ENCODE measurements at places on chromosomes 2 and 18.

DNA sequence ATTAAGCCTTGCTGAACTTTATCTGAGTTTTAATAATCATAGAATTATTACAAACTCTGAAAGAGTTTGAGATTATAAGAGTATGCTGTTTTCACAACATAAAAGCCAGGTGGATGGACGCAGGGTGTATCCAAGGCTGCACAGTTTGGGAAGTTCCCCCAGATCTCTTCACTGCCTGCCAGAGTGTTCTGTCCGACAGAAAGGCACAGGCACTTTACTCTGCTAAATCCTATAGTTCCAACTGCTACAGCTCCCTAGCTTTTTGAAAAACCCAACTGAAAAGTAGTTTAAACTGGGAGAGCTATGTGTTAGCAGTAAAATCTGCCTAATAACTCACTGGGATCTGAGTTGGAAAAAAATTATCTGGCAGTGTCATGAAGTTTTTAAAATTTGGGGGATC lies 38.0 kb downstream of the MFSD6 start:
- no peak for DNase-seq

- DNase-seq, result no peak
Observed at GRCh38 chr2:55840460-55840859, 83.1 kb downstream of the EFEMP1 start.

- DNase-seq, result no peak
Observed at GRCh38 chr18:67285583-67285982, 230.9 kb downstream of the DSEL start.

DNA sequence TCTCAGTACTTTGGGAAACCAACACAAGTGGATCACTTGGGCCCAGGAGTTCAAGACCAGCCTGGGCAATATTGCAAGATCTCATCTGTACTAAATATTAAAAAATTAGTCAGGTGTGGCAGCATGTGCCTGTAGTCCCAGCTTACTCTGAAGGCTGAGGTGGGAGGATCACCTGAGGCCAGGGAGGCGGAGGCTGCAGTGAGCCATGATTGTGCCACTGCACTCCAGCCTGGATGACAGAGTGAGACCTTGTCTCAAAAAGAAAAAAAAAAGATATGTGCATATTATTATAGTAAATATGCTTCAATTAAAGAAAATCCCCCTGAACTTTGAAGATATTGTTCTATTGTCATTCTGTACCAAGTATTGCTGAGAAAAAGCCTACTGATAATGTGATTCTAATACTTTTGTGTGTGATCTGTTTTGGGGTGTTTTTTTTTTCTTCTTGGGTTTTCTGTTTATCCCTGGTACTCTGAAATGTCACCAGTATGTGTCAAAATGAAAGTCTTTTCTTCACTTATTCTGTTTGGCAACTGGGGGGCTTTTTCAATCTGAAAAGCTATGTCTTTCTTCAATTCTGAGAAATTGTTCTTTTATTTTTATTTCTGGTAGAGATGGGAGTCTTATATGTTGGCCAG lies 13.2 kb downstream of the NEURL3 start:
- DNase-seq, result peak; percentile 28

- no peak for DNase-seq
Observed at GRCh38 chr2:18927525-18928232, 338.3 kb upstream of the NT5C1B start.

- no peak for DNase-seq
Observed at GRCh38 chr2:68379184-68379708, 14.2 kb downstream of the PLEK start.

DNA sequence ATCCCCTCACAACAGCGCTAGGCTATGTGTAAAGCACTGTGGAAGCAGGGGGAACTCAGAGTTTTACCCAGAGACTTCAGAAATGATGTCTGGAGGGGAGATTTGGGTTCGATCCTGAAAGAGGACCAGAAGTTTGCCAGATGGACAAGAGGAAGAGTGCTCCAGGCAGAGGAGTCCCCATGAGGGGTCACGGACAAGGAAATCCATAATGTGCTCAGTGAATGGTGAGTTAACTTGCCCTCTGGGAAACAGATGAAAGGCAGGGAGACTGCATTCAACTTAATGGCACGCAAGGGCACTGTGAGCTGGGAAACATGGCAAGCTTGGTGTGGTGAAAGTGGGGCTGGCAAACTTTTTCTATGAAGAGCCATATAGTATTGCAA lies 6.0 kb upstream of the ASAP2 start:
- DNase-seq, result peak; percentile 12

Measured in posterior vena cava (tissue), 2 donors.